ENCODE measurements at places on chromosomes 16 and 17.
A peak's percentile ranks its signal among the peaks of the same experiment; 100 is the strongest.

DNA sequence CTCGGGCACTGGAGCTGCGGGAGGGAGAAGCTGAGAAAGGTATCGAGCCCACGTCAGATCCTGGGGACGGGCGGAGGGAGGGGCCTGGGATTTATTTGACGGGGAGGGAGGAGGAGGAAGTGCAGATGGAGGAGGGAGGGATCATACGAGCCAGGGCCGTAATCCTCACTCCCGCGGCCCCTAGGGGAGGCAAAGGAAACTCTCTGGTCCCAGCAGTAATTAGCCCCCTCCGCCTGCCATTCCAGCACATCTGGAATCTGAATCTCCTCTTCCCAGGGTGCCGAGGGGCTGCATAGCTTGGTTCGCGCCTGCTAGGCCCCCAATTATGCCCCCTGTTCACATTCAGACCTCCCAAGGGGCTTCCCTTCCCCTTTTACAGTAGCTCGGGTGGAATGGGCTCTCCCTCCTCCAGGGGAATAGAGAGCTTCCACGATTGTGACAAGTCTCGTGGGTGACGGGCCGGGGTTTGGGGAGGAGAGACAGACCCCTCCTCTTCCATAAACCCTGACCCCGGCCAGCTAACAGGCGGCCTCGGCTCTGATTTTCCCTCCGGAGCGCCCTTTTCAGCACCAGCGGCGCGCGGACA is at the start of gene SEZ6L2:
TSS of gene SEZ6L2 (minus strand) at position 35 of the 586 bp plus-strand sequence. CDS start 531 bp downstream, outside the sequence.
- DNase-seq = peak; percentile 40

- DNase-seq = no peak
Observed at GRCh38 chr17:2551493-2551892, 39.8 kb upstream of the METTL16 start.

DNA sequence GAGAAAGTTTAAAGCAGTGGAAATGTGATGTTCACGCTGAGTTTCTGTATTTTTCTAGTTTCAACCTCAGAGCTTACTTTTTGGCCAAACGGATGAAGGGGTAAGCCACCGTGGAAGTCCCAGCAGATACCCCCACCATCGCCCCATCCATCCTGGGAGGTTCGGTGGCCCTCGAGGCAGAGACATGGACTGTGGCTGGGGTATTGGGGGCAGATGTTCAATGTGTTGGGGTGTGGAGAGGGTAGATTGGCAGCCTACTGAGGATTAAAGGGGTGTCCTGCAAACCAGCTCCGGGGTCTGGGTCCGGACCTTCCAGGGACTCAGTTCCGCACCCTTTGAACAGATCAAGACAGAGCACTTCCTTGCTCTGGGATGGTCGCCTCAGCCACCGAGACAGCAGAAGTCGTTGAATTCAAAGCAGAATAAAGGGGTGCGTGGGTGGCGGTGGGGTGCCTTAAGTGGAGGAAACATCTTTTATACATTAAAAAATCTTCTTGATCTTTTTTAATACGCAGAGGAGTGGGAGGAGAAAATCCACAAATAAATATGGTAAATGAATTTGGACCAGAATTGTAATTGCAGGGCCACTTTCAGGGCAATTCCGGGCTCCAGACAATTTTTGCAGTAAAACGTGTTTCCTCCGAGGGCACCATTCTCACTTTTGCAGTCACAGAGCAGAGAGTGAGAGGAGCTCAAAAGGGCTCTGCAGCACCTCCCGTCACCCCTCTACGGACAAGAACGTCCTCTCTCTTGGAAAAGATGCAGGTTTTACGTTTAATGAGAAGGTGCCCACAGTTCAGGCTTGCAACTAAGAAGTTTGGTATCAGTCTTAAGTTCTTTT is 8.2 kb upstream of the CBX8 start:
- no peak for DNase-seq

DNA sequence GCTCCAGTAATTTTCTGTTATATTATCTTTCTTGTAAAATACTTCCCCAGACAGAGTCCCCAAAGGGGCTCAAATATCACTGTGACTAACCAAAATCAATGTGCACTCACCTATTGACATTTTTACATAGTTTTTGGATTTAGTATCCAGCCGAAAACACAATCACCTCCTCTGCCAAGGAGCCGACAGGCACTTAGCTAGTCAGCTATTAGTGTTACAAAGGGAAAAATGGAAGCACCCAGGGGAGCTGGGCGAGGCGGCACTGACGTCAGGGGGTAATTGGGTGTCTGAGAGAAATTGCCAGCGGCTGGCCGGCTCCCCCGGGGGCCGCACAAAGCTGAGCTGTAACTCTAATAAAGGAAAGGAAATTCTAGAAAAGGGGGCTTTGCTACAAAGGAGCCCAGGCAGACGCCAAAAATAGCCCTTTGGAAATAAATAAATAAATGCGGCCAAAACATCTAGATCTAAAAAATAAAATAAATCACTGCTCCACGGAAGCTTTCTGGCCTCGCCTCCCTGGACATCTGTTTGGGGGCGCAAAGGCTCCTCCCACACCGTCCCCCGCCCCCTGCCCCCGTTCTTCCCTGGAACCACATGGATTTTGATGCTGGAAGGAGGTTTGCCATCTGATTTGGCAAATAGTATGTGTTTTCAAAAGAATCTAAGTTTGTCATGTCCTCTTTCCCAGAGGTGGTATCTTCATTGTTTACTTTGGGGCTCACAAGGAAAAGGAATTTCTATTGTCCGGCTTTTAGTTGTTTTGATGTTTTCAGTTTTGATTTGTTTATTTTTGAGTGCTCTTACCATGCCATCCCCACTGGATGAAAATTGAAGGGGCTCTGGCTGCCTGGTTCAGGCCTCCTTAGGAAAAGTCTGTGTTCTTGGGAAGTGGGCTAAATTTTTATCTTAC is 156.7 kb downstream of the ZNF423 start:
- DNase-seq = no peak

DNA sequence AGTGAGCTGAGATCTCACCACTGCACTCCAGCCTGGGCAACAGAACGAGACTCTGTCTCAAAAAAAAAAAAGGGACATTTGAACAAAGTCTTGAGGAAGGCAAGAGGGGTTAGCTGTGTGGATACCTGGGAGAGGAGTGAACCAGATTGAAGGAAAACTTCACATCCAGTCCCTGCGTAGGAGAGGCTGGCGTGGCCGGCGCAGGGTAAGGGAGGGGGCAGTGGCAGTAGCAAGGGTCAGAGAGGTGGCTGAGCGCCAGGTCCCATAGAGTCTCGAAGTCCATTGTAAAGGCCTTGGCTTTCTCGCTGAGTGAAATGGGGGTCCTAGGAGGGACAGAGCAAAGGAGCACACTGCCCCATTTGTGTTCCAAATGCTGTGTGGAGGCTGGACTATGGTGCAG is 171.8 kb upstream of the WSCD1 start:
- DNase-seq = no peak

- DNase-seq = no peak
Observed at GRCh38 chr16:84196101-84196500, 5.1 kb downstream of the ADAD2 start.

GRCh38 chr17:69856946-69857345 is 218.1 kb upstream of the KCNJ16 start:
- DNase-seq = no peak

- DNase-seq = no peak
Observed at GRCh38 chr17:67525239-67526135, 148.4 kb downstream of the PITPNC1 start.

- no peak for DNase-seq
Observed at GRCh38 chr16:15773968-15774367, 82.9 kb downstream of the MYH11 start.

- no peak for DNase-seq
Observed at GRCh38 chr17:36196131-36196486, 449 bp downstream of the CCL3L1 start.

GRCh38 chr17:58335779-58336455 is 7.3 kb upstream of the TSPOAP1 start:
- peak; percentile 88 for DNase-seq

Measured in SIG-M5 (cell line).